Hippocampal formation (tissue), 2 donors: ENCODE measurements at places on chromosomes 12 and 14.

DNA sequence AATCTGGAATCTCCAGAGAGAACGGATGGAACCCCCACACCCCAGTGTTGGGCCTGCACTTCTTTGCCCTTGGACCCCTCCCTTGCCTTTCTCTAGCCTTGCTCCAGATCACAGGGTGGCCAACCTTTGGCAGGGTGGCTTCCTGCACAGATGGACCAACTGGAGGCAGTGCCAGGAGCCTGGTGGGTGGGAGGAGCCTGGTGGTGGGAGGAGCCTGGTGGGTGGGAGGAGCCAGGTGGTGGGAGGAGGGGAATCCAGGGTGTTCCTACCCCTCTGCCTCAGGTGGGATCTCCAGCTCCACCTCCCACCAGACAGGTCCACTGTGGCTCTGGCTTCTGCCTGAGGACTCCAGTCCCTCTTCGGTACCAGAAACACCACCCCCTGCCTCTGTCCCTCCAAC is 15.0 kb upstream of the ORAI1 start:
- no peak for DNase-seq

GRCh38 chr14:60482743-60483142 is 3.1 kb downstream of the C14orf39 start:
- no peak for DNase-seq

DNA sequence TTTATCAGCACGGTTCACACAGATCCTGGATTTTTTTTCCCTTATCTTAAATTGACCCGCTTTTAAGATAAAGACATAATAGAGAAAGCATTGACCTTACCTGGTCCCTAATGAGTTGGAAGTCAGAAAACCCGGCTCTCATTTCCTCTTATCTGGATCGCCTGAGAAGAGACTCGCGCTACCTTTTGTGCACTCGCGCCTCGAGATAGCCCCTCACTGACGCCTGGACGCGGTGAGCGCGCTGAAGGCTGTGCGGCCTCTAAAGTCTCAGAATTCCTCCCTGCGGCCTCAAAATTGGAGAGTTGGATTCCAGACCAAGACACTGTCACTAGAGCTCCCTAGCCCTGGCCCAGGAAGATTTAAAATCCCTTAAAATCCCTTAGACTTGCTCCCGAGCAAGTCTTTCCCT is 7.0 kb downstream of the NKX2-1 start:
- DNase-seq, result no peak

DNA sequence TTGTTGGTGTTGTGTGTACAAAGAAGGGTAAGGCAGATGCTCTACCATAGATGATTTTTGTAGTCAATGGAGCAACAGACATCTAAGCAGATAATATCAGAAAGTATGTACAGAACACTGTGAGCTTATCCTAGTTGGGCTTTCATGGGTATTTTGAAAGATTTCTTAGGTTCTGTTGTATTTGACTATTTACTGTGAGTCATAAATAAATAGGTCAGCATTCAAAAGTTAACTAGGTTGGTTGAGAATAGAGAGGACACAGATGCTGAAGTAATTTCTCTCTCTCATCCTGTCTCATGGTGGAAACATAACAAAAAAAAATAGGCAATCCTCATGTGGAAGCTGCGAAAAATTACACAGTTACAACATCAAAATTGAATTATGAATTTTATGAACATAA is 413.5 kb downstream of the CCDC91 start:
- no peak for DNase-seq
